ENCODE measurements at places on chromosomes 1 and 21.

GRCh38 chr1:171595324-171595723, 26.7 kb upstream of the MYOCOS start:
- DNase-seq = peak; percentile 47

DNA sequence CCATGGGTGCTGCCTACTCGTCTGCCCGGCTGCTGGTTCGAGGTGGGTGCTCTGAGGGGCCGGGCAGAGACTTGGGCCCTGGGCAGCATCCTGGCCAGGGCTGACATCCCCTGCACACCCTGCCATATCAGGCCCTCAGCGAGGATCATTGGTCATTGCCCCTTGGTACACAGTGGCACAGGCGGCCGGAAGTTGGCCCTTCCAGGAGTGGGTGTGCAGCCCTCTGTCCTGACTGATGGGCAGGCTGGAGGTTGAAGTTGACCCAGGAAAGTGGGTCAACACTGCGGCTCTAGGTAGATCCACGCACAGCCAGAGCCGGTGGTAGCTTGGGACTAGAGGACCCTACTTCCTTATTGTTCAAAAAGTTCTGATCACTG, 72.9 kb downstream of the TRIM11 start:
- DNase-seq = no peak

GRCh38 chr1:116769561-116769977, 15.3 kb downstream of the CD2 start:
- peak; percentile 42 for DNase-seq

- DNase-seq = no peak
Observed at GRCh38 chr1:227796359-227796915, 19.0 kb upstream of the PRSS38 start.

DNA sequence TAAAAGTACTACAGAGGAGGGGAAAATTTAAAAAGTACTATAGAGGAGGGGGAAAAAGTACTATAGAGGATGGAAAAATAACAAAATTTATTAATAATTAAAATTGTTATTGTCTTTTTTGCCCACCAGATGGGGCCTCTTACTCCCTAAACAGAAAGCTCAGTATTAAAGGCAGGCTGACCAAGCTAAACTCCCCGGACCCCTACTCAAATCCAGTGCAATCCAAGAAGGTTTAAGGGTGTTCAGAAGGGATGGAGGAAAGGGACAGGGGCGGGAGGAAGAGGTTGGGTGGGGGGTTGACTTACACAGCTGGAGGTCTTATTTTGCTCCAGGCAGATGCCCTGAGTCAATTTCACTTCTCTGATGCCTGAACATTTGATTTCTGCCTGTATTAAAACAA, 13.7 kb downstream of the CD34 start:
- no peak for DNase-seq

DNA sequence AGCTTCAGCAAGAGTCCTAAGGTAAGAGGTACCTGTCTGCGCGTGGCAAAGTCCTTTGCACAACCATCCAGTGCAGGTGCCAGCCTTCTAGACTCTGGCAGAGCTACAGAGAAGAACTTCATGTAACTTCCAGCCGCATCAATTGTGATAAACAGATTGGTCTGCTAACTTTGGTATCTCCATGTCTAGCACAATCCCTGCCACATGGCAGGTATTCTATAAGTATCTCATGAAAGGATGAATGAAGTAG, 29.8 kb downstream of the CD48 start:
- DNase-seq = no peak

- DNase-seq = no peak
Observed at GRCh38 chr1:89905395-89906058, 84.7 kb downstream of the LRRC8D start.

All from AG10803 (cell line).